ENCODE measurements at places on chromosomes 2 and 18.

- no peak for DNase-seq
These were observed 6.9 kb upstream of the ZFAND2B start for GRCh38 chr2:219199470-219200211.

DNA sequence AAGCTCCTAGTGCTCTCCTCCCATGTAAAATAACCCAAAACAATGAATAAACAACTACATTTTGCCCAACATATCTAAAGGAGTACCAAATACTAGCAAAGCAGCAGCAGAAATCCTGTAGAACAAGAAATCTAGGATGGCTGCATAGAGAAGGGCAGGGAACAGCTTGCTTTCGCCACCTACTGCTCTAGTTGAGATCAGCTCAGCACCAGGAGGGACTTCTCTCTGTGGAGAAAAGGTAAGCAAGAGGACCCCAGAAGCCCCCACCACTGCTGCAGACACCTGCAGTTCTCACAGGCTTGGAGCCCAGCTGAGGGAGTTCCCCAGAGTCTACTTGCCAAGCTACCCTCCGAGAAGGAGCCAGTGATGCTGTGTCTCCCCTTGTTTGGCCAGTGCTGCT, 243.0 kb upstream of the CHST9 start:
- no peak for DNase-seq

DNA sequence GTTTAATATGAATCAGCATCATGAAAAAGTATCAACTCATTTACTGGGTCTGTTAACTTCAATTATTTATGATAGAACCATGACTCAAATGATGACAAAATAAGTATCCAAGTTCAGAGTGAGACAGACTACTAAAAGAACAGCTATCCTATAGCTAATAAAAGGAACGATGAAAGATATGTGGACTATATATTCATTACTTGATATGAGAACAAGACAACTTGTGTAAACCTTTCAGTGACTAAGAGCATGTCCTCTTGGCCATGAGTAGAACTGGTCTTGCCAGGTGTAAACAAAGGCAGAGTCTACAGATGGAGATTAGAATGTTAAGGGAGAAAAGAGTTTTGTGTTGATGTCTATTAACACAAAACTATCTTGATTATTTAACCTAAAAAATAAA, 360.4 kb upstream of the ZC3H15 start:
- DNase-seq: no peak

- DNase-seq: no peak
These were observed 59.5 kb upstream of the YWHAQ start for GRCh38 chr2:9690252-9690651.

DNA sequence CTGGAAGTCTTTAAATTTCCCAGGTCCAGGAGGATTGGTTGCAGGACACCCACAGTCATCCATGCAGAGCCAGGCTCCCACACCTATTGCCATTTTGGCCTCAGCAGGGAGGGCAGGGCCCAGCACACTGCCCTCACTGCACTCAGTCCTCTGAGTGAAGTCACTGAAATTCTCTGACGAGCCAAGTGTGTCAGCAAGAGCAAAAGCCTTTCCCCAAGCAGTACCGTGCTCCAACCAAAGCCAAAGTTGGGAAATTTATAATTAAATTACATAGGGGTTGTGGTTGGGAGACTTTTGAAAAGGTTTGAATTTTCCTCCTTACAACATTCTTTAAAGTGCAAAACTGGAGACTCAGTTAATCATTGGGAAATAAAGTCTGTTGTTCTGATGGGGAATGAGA, 98.5 kb upstream of the CD226 start:
- no peak for DNase-seq

Measured in spinal cord (tissue), 10 donors.